ENCODE measurements at places on chromosomes 16 and 17.

DNA sequence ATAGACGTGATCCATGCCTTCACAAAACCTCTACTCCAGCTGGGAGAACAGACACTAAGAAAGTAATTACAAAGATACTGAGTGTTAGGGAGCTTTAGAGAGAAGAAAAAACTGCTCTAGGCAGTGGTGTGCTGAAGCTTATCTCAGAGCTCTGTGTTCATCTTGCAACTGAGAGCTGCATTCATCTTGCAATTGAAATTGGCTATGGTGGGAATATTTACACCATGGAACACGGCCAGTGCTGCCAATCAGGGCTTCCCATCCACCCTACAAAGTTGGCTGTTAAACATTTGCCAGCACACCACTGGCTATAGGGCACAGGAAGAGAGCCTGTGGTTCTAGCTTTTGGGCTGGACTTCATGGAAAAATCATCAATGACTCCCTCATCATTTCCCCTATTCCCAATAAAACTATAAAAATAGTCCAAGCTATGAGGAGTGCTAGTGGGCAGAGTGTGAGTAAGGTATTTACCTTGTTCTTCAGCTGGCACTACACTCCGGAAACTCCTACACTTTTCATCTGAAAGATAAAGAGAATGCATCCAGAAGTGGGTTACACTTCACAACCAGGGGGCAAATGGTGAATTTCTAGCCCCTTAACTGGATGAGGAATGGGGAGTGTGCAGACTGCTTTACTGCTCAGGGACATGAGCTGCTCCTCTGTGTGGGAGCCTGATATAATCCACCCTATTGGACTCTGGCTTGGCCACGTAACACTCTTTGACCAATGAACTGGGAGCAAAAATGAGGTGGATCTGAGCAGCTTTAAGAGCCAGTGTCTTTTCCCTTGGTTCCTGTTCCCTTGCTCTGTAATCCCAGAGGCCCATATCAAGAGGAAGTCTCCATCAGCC lies 11.6 kb downstream of the GSG1L2 start:
- DNase-seq = no peak

DNA sequence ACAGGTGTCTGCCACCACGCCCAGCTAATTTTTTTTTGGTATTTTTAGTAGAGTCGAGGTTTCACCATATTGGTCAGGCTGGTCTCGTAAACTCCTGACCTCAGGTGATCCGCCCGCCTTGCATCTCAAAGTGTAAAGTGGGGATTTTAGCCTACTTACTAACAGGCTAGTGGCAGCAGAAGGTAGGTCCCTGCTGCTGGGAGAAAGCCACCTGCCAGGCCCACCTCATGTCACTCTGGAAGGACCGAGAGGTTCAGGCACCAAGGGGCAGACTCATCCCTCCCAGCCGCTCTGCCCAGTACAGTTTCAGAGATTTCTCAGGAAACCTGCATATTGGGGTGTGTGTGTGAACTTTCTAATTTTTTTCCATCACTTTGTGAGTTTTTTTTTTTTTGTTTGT lies 2.1 kb upstream of the RCVRN start:
- no peak for DNase-seq

DNA sequence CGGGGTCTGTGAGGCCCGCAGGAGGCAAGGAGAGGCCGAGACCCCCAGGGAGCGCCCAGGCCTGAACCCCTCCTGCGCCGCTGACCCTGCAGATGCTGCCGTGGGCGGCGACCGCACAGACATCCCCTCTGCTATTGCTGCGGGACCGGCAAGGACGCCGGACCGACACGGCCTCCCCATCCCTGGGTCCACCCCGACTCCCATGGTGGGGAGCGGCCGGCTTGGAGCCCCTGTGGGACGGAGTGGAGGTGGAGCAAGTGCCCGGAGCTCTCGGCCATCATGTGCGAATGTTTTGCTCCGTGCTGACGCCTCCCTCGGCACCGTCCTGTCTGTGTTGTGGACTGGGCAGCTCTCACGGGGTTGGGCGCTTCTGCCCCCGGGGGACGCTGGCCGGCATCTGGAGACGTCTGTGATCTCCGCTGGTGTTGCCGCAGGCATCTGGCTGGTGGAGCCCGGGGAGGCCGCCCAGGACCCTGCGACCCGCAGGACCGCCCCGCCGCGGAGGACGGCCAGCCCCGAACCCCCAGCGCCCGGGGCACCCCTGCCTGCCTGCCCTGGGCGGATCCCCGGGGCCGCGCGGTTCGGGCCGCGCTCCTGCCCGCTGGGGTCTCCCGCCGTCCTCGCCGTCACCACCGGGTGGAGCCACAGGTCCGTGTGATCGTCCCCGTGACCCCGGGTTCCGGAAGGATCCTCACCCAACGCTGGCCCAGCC lies 12.8 kb upstream of the GNG13 start:
- DNase-seq = no peak

GRCh38 chr16:85913141-85913601 lies 14.2 kb downstream of the IRF8 start:
- no peak for DNase-seq

DNA sequence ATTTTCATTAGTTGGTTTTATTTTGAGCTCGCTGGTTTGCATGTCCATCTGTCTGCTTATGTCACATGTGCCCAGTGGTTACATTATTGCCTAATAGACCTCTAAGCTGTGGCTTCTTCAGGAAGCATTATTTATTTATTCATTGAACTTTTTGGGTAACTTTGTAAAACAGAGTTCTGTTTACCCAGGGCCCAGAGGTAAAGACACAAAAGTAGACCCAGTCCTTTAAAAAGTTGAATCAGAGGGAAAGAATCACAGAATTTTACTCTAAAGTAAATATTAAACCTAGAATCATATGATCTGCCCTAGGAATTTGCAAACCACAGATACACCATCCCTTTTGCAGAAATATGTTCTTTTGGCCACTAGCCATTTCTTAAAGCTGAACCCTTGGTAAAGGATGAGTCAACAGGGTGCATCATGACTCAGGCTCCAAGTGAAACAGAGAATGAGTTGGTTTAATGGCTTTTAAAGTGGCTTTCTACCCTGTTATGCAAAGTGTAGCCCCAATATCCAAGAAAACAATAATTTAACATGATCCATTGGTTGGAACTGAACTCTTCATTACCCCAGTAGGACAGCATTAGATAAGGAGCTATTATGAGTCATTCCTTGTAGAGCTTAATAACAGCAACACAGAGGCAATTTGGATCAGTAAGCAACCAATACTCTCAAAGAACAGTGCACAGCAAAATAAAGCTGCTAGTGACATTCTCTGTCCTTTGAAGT lies 236.3 kb downstream of the KCNJ2 start:
- no peak for DNase-seq

- DNase-seq = no peak
Measured at GRCh38 chr16:19223235-19224170, 55.5 kb downstream of the SYT17 start.

- no peak for DNase-seq
Measured at GRCh38 chr16:11224096-11224893, 31.7 kb downstream of the SOCS1 start.

DNA sequence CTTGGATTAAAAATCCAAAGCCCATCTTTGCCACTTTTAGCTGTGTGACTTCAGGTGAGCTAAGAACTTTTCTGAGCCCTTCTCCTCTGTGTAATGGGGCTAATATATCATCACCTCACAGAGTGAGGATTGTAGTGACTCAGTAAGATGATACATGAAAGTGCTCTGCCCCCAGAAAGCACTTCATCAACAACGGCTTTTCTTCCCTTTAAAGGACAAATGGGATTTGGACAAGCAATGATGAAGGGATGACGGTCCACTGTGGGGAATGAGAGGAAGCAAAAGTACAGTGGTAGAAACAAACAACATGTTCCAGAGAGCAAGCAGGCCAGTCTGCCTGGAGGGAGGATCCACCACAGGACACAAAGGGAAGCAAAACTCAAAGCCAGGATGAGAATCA lies 14.3 kb upstream of the TMED6 start:
- DNase-seq = no peak

GRCh38 chr17:67244431-67245072 lies 444 bp downstream of the HELZ start:
- DNase-seq = no peak

- no peak for DNase-seq
Measured at GRCh38 chr16:3171855-3172593, 16.0 kb upstream of the OR1F1 start.

DNA sequence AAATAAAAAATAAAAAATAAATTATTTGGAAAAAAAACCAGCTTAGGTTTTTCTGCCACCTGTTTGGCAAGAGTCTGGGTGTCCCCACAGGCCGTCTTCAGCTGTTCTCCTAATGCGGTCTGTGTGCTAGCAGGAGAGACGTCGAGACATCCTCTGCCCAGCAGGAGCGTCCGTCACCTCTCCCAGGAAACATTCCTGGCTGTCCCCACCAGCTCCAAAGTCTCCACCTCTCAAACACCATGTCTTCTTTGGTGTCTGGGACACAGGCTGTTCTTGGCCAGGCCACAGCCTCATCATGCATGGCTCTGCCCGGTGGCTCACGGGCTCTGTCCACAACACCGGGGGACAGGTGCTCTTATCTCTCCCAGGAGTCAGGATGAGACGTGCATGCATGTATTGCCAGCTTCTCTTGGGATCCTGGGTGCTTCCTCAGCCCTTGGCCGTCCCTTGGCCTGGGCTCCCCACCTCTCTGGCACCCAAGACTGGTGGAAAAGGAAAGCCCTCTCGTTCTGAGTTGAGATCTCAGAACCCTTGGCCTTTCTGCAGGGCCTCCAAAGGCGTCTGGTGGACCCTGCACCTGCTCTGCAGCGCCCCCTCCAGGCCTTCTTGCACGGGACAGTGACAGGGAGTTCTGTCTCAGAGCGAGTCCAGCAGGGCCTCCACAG lies 84.9 kb upstream of the CBX4 start:
- DNase-seq = no peak

GRCh38 chr17:72969293-72969906 lies 123.1 kb downstream of the SLC39A11 start:
- DNase-seq = no peak

DNA sequence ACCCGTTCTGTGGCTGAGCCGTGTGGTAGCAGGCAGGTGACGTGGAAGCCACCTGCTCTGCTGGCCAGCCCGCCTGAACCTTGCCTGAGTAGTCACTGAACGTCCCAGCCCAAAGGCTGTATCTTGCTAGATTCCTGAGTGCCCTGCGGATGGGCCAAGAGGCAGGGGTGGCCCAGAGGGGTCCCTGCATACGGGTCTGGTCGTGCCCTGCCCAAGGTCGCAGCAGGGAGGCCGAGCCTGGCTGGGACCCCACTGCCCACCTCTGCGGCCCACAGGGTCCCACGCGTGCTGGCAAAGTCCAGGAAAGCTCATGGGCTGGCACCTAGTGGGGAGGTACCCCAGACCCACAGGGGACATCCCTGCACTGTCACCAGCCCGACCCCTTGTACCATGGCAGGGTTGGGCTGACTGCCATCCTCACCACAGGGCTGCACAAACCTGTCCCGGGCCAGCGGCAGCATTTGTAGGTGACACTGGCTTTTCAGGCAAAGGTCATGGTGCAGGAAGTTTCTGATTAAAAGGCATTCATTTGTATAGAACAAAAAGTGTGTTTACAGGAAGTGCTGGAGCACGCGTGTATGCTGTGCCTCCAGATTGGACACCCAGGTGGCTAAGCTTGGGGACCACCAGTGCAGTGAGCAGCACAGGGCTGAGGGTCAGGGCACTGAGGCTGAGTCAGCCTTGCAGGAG lies 45.1 kb upstream of the ZC3H18 start:
- no peak for DNase-seq

- no peak for DNase-seq
Measured at GRCh38 chr17:77892469-77893143, 65.9 kb upstream of the TNRC6C start.

DNA sequence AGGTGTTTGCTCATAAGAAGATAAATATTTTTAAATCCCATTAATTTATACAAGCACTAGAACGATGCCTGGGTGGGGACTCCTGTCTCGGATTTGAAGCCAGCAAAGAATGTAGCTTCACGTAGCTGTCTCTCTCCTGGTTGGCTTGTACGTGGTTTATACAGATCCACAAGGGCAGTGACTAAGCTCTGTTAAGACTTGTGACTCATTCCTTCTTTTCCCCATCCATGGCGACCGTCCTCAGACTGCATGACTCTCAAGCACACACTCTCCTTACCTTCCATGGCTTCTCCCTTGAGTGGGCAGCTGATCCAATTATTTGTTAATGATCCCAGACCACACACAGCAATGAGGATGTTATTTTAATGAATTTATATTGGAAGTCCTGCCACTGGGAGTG lies 679.7 kb upstream of the SOX9 start:
- no peak for DNase-seq

DNA sequence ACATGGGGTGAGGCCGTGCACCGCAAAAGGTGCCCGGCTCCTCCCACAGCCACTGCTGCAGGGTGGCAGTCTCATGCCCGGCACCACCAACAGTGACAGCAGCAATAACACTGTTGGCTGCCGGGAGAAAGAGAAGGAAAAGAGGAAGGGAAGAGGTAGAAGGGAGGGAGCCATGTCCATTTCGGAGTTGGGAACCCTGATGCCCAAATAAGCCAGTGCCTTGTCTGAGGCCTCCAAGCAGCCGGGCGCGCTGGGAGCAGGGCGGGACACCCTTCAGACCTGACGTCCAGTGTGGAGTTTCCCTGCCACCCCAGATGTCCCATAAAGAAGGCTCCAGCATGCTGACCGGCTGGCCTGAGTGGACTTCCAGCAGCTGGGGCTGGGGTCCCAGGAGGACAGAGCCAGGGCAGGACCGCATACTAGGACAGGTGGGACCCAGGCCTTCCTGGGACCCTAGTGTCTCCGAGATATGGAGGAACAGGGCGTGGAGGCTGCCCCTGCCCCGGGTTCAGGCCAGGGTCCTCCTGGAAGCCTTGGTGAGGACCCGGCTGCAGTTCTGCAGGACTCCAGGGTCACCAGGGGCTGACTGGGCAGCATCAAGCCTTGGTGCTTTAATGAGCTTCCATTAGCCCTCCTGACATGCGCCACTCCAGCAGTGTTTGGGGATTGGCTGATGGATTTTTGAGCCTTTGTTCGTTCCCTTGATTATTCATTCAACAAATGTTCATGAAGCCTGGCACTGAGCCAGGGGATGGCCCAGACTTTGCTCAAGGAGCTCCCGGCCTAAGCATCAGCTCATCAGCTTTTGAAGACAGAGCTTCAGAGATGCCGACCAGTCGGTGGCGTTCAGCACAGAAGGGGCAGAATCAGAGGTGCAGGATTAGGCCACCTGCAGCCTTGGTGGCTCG lies 223.6 kb upstream of the CIBAR2 start:
- no peak for DNase-seq
